ENCODE measurements at places on chromosomes 11 and 22. TPM values are rescaled to one million over a fixed set of nuclear protein-coding genes. Genes with fewer than 3 reads are reported as not detected.

Gene NCAM1
- total RNA-seq = 4.6 TPM

Gene GRK2
- 47.2 TPM for total RNA-seq

Gene PHRF1
- total RNA-seq = 33.5 TPM

Gene SREBF2
- 74.7 TPM for total RNA-seq

Gene OSBPL5
- total RNA-seq = 52.1 TPM

Gene MUC5B
- total RNA-seq = not detected

Gene MAP6
- 0.57 TPM for total RNA-seq

Gene ACAT1
- total RNA-seq = 44.0 TPM

Gene PITPNM1
- 33.5 TPM for total RNA-seq

Gene GLB1L3
- not detected for total RNA-seq

Gene CABP4
- not detected for total RNA-seq

Gene NXPE2
- total RNA-seq = not detected

Gene RAB39A
- not detected for total RNA-seq

Gene IGSF22
- not detected for total RNA-seq

Gene GNG3
- not detected for total RNA-seq

Gene CCDC188
- total RNA-seq = not detected

Gene IGLL5
- not detected for total RNA-seq

Gene CYP2R1
- total RNA-seq = 6.8 TPM

Gene PNPLA5
- total RNA-seq = not detected

Gene SELENOM
- total RNA-seq = 256 TPM

Gene CFAP300
- total RNA-seq = 5.9 TPM

Gene LARGE2
- not detected for total RNA-seq

Gene ARHGAP42
- total RNA-seq = 17.3 TPM

Gene SLC22A6
- total RNA-seq = not detected

Gene C11orf16
- not detected for total RNA-seq

Gene SAA2
- total RNA-seq = not detected

Gene SORL1
- total RNA-seq = 1.6 TPM

Gene SCGB1C1
- total RNA-seq = not detected

Gene SLC22A12
- total RNA-seq = not detected

Gene IL10RA
- total RNA-seq = not detected

Gene ALG9
- total RNA-seq = 52.7 TPM

Gene RBM14
- 53.5 TPM for total RNA-seq

Gene C22orf15
- total RNA-seq = 0.86 TPM

Gene PCNX3
- 43.8 TPM for total RNA-seq

Gene TIMP3
- 1,679 TPM for total RNA-seq

Gene TCN1
- not detected for total RNA-seq

Gene GRAMD1B
- total RNA-seq = 25.3 TPM

Gene CBX6
- 30.9 TPM for total RNA-seq

Gene RTCB
- 136 TPM for total RNA-seq

Gene PHOX2A
- total RNA-seq = not detected

Gene POLDIP3
- 30.2 TPM for total RNA-seq

Gene PRSS23
- 10.1 TPM for total RNA-seq

Gene OR52I2
- not detected for total RNA-seq

Gene TBX10
- total RNA-seq = not detected

Gene GALNT18
- 1.4 TPM for total RNA-seq

Gene C22orf31
- total RNA-seq = not detected

Gene ZPR1
- total RNA-seq = 54.4 TPM

Gene LUZP2
- total RNA-seq = not detected

All from placental pericyte (primary cell).